Osteocyte (in vitro differentiated cells): ENCODE measurements at places on chromosomes 7 and 10. TPM values are rescaled to one million over a fixed set of nuclear protein-coding genes. Genes with fewer than 3 reads are reported as not detected.

PRRT4 gene
- 0.44 and 0.54 TPM in 2 replicates for total RNA-seq

PHYHIPL gene
- not detected in 2 replicates for total RNA-seq

SNCG gene
- total RNA-seq = 0.73 TPM in 1 of 2 replicates, not detected in the other

FZD1 gene
- total RNA-seq = 19.4 and 20.0 TPM in 2 replicates

DGKB gene
- 0.32 and 0.57 TPM in 2 replicates for total RNA-seq

GPR37 gene
- 43.7 and 45.2 TPM in 2 replicates for total RNA-seq

ITGB8 gene
- total RNA-seq = 1.5 and 2.4 TPM in 2 replicates

EVX1 gene
- total RNA-seq = not detected in 2 replicates

LIPK gene
- total RNA-seq = not detected in 2 replicates

HYAL4 gene
- total RNA-seq = not detected in 2 replicates

DNA sequence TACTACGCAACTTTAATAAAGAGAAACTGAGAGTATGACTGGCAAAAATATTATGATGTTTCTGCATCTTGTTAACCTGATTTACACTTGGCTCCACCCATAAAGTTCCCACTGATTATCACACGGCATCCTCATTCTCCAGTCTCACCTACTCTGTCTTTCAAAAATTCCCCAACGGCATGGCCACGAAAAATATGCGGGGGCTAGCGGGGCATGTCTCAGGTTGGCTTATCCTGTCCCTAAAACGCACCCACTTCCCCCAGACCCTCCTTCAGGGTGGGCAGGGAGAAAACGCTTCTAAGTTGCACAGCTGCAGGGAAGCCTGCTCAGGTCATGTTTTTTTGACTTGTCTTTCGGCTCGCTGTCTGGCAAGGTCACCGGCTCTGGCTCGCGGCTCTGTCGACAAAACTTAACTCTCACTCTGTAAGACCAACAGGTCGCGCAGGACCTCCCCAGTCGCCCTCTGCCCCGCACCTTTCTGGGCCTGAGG lies 3.8 kb downstream of the CDK6 start:
- no peak for DNase-seq

GRCh38 chr10:29486433-29486832 lies 148.3 kb downstream of the SVIL start:
- DNase-seq = peak; percentile 1

GRCh38 chr7:104341546-104341945 lies 13.1 kb downstream of the LHFPL3 start:
- DNase-seq = no peak

DNA sequence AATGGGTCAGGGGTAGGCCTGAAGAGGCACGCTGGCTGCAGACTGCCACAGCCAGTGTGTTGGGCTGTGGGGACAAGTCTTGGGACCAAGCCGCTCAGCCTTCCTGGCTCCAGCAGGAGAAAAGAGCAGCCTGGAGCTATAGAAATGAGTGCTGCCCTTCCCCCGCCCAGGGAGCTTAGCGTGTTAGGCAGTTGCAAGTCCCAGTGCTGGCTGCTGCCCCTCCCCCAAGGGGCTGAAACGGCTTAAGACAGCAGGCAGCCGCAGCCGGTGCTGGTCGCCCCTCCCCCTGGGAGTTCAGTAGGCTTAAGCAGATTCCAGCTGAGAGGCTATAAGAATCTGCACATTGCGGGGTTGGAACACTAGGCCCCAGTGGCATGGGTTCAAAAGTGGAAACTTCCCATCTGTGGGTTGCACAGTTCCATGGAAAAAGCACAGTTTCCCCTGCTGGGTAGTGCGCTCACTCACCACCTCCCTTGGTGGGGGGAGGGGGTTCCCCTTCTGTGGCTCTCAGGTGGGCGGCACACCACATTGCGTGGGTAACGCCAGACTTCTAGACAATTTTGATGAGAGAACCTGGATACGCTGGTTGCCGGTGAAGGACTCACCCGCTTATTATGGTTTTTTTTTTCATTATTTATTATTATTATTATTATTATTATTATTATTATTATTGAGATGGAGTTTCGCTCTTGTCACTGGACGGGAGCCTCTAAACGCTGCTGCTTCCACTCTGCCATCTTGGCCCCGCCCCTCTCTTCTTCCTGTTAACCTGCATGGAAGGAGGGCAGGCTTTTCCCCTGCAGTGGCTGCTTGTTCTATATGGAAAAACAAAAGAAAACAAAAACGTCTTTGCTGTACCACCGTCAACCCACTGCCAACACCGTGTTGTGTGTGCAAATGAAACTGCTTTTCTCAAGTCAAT lies 151.1 kb downstream of the CXCL12 start:
- DNase-seq = no peak

DNA sequence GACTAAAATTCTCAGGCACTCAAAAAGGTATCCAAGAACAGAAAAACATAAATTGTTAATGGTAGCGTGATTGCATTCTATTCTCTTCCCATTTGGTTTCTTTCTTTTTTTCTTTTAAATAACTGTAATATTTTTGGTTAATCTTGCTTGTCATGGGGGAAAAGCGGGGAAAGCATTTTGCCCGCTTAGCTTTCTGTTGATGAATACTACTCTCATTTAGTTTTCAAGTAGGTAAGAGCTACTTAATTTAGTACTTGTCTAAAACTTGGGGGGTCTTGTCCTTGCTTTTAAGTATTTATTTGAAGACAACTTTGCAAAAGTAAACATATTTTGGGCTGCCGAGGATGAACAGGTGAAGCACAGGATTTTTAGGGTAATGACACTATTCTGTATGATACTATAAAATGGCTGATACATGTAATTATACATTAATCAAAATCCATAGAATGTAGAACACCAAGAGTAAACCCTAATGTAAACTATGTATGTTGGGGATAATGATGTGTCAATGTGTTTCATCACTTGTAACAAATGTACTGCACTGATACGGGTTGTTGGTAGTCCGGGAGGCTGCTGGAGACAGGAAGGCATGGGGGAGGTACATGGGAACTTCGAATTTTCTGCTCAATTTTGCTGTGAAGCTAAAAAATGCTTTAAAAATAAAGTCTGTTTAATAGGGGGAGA lies 1.7 kb downstream of the TES start:
- no peak for DNase-seq

GRCh38 chr7:27958933-27959548 lies 219.1 kb downstream of the TAX1BP1 start:
- no peak for DNase-seq

GRCh38 chr10:48511066-48511874 lies 93.6 kb downstream of the ARHGAP22 start:
- DNase-seq = peak; percentile 68

DNA sequence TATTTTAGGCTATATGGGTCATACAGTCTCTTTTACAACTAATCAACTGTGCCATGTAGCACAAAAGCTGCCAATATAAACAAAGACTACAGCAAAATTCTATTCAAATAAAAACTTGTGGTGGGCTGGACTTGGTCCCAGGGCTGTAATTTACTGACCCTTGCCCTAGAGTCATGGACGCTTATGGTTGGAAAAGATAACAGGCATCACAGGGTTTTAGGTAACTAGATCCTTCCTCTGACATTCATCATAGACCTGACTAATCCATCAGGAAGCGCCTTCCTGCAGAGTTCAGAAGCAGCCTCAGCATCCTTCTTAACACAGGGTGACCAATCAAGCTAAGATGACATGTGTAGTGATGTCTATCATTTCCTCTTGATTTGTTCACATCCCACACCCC lies 40.2 kb upstream of the GPAM start:
- DNase-seq = no peak

DNA sequence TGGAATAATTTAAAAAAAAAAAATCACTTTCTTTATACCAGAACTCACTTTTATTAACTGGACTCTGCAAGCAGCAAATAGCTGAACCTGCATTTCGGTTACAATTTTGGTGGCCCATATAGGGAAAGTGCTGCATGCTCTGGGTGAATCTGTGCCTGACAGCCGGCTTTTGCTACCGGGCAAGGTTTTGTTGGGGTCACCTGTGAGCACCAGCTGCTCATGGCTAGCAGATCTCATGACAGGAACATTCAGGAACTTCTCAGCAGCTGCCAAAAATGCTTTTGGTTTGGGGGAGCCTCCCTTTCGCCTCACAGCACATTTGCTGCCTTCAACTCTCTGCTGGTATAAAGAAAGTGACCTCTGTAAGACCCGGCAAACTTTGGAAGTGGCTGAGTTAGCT lies 13.2 kb upstream of the CREB3L2 start:
- no peak for DNase-seq

- peak; percentile 48 for DNase-seq
Observed at GRCh38 chr10:43968076-43968475, 319.4 kb upstream of the ZNF32 start.

DNA sequence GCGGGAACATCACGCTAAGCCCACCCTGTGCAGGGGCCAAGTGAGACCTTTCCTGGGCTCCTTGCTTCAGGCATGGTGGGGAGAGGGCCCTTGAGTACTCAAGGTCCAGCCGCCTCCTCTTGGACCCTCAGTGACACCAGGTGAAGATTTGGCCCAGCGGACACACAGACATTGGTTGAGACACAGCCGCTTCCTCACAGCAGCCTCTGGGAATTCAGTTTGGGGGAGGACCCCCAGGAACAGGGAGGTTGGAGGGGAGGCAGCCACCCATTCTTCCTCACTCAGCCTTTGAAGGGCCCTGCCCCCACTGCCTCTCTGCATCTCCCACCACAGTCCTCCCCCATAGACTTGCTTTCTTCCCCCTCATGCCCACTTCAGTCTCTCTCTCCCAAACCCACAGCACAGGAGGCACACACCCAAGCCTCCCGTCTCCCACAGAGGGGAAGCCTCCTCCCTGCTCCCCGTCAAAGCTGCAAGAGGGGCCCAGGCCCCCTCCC lies 31.9 kb downstream of the ANXA8 start:
- DNase-seq = peak; percentile 49

- no peak for DNase-seq
Observed at GRCh38 chr7:127485482-127485881, 93.0 kb upstream of the ZNF800 start.

- DNase-seq = no peak
Observed at GRCh38 chr7:51132661-51133060, 183.9 kb downstream of the COBL start.

DNA sequence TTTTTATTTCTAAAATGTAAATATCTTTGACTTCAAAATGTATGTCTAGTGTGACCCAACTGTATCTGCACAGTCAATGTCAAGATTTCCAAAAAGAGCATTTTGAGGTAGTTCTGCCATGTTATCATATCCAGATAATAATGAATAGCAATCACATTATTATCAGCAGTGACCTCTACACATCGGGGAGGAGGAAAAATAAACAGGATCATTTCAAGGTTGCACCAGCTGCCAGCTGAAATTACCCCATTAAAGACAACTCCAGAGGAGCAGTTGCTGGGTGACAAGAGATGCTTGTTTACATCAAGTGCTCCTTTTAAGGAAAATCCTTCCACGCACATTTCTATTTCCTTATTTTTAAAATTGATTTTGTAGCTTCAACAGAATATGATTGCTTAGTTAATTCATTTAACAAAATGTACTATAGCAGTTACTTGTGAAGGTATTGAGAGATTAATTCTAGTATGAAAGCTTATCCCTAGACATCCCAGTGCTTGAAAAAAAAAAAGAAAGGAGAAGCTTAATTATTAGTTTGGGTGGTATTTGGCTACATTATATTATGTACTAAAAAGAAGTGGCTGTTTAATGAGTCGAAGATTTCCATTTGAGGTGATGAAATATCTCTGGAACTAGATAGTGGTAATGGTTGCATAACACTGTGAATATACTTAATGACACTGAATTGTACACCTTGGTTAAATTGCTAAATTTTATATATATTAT lies 19.3 kb upstream of the SLC35G1 start:
- no peak for DNase-seq

DNA sequence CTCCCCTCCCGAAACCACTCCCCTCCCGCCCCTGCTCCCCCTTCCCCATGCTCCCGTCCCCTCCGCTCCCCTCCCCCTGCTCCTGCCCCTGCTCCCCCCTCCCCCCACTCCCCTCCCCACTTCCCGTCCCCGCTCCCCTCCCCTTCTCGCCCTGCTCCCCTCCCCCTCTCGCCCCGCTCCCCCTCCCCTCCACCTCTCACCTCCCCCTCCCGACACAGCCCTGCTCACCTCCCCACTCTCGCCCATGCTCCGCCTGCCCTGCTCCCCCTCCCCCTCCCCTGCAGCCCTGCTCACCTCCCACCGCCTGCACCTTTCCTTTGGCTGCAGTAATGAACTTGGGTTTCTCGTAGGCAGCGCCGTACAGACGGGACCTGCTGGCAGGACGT lies 49.9 kb upstream of the NKX6-2 start:
- DNase-seq = no peak

DNA sequence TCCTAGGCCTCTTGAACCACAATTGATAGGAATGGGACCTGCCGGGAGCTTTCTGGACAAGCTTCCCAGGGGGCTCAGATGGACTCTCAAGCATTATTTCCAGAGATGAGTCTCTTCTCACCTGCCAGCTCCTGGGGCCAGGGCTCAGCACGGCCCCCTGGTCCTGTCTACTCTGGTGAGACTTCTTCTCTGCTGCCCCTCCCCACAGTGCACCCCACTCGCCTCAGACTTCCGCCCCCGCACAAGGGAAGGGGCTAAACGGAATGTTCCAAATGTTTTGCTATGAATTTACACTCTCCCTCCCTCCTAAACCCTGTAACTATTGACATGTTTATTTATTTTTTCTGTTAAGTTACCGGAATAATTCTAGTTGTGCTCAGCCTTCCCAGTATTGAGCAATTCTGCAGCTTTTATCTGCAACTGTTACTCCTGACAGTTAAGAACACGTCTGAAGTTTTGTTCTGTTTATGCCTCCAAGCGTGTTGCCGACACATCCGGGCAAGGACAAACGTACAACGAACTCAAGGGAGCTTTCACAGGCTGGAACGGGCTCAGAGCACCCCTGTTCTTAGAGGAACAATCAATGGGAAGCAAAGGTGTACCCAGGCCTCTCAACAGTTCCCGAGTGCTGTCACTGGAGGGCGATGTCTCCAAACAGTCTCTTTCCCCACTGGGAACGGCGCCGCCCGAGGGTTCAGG lies 55.2 kb downstream of the FHIP2A start:
- DNase-seq = peak; percentile 90

- no peak for DNase-seq
Observed at GRCh38 chr7:114916261-114916892, 5.5 kb upstream of the MDFIC start.

DNA sequence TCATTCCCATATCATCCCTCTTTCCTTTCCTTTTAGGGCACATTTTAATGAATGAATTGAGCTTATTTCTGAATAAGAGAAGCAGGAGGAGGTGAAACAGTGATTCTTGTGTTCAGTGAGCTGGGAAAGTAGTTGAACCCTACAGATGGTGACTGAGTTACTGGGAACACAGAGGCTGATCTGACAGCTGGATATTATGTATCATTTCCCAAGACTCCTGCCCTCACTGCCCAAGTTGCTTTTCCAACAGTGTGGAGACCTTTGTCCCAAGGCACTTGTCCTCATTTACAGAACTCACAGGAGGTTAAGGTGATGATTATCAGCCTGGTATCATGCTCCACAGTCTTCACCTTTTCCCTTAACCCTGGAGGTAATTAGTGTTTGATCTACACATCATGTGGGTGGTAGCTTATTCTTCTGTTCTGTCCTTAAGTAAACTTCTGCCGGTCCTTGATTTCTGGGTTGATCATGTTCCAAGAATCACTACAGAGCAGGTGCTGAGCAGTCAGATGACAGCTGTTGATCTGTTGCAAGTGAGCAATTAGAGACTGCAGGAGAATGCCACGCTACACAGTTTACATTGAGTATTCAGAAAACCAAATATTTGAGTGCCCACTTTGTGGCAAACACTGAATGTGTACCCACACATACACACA lies 2.6 kb downstream of the PRLHR start:
- no peak for DNase-seq
